Activated CD8-positive, alpha-beta memory T cell treated with anti-CD3 and anti-CD28 coated beads, Interleukin-2, amount 50 U/mL, for 4 hours (primary cell): ENCODE measurements at places on chromosomes 2 and 18.

GRCh38 chr18:59760212-59760611 is 63.0 kb upstream of the CCBE1 start:
- no peak for DNase-seq

DNA sequence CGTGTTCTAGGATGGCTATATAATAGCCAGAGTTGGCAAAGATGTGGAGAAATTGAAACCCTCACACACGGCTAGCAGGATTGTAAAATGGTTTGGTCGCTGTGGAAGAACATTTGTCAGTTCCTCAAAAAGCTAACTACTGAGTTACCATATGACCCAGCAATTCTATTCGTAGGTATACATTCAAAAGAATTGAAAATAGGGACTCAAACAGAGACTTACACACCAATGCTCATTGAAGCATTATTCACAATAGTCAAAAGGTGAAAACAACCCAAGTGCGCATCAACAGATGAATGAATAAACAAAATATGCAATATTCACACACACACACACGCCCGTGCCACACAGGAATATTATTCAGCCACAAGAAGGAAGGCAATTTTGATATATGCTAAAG is 98.7 kb downstream of the PLA2R1 start:
- no peak for DNase-seq

- no peak for DNase-seq
These were observed 288.6 kb downstream of the PTPRM start for GRCh38 chr18:7855671-7856070.

- no peak for DNase-seq
These were observed 238.3 kb downstream of the TDRD15 start for GRCh38 chr2:21361957-21362486.

GRCh38 chr2:28976584-28976983 is 4.5 kb upstream of the TOGARAM2 start:
- no peak for DNase-seq
